ENCODE measurements at places on chromosomes 3 and 15.

GRCh38 chr15:29889542-29890329, 67.5 kb upstream of the TJP1 start:
- no peak for DNase-seq

DNA sequence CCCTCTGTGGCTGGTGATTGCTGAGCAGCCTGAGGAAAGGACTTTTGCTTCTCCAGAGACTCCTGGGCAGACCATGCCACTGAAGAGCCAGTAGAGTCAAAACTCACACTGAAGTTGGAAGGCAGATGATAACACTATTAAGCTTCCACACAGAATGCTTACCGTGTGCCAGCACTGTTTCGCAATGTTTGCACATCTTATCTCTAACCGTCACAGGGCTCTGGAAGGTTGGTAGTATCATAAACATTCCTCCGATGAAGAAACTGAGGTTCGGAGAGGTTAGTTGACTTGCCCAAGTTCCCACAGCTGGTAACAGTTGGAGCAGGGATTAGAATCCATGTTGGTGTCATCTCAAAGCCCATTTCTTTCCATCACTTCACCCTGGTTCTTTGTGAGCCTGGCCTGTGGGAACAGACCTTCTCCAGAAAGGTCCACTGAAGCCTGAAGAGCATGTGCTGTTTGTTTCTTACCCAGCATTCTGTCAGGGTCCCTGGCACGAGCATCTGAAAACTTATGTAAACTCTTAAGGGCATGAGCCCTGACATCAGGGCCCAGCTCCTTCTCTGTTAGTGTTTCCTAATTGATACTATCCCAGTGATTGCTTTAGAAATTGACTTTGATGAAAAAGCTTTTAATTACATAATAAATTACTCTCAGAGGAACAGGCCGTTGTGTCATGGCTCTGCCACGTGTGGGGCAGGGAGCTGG, 77.0 kb upstream of the PRR23C start:
- DNase-seq = peak; percentile 76

GRCh38 chr15:74263466-74263865, 27.3 kb downstream of the CCDC33 start:
- DNase-seq = no peak

DNA sequence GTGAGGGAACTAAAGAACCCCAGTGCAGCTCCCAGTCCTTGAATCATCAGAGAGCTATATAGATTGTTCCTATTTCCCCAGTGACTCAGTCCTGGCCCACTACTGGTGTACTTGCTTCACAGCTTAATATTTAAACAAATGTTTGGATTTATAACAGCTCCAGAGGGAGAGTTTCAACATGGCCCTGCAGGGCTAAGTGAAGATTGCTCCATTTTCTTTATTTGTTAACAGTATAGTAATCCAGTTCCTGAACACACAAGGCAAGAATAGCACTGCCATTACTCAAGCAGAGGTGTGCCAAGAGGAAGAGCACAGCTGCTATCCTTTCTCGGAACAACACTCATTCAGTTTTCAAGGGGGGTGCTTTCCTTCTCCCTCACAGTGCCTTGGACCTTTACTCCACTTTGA, 6.5 kb downstream of the SQOR start:
- DNase-seq = peak; percentile 74

- DNase-seq = no peak
Measured at GRCh38 chr3:161142486-161142885, 37.3 kb upstream of the B3GALNT1 start.

DNA sequence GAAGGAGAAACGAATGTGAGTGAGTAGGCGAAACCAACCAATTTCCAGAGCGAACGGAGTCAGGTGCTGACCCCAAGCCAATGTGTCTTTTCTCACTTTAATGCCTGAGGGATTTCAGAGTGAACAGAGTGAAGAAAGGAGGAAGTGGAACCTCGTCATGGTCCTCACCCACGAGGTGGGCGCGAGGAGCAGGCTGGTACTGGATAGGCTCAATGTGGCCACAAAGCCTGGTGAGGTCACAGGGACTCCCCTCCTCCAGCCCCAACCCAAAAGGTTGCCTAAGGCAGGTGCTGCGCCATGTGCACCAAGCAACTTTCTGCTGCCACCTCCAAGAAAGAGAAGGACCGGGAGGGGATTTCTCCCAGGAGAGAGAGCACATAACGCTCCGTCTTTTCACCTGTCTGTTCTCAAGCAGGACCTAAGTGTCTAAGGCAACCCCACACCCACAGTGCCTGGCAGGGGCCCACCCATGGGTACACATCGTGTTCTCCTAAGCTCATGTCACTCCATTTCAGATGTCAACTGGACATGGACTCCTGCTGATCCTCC, 3.8 kb downstream of the NRROS start:
- no peak for DNase-seq

DNA sequence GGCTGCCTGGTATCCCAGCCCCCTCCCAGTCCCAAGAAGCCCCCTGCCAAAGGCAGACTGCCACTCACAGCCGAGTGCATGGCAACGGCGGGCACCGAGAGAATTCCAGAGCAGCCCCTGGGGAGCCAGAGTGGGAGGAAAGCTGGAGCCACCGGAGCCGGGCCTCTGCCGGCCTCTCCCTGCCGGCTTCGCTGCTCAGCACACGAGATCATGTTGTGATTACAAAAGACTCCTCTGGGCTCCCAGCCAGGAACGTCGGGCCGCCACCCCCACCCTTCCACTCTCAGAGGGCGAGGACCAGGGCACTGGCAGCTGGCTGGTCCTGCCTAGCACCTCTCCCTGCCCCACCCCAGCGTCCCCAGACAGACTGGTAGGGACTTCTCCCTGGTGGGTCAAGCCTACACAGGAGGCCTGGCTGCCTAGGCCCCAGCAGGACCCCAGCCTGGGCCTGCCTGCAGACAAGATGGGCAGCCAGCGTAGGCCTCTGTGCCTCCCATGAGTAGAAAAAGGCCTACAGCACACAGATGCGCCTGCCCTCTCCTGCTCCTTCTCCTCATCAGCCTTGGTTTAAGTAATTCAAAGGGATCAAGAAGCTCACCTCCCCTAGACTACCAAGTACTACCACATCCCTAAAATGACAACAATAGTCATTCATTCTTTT, at the start of gene CCDC9B:
CCDC9B (minus strand) TSS at position 200 of the 661 bp plus-strand sequence; CDS start at position 80, 120 bp downstream.
- peak; percentile 95 for DNase-seq

GRCh38 chr3:141401573-141402475, 33.5 kb downstream of the ZBTB38 start:
- DNase-seq = no peak

GRCh38 chr3:5462086-5462485, 274.6 kb downstream of the EDEM1 start:
- DNase-seq = no peak

DNA sequence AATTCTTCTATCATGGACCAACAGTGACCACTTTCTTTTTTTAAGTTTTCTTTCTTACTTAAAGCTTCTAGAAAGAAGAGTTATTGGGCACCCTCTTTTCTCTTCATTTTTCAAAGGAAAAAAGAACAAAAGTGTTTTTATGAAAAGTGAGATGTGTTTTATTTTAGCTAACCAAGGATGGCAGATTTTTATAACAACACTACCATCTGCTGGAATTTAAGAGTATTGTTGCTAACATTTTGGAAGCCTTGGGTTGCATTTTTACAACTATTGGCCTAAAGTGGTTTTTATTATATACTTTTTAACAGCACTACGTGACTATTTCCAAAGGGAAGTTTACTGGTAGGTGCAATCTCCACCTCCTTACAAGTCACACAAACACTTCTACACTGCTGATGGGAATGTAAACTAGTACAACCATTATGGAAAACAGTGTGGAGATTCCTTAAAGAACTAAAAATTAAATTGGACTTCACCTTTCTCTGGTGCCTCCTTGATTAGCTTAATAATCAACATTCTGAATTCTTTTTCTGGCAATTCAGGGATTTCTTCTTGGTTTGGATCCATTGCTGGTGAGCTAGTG, 237.7 kb upstream of the AGTR1 start:
- DNase-seq = no peak

- DNase-seq = no peak
Measured at GRCh38 chr15:35854316-35854715, 308.4 kb upstream of the DPH6 start.

DNA sequence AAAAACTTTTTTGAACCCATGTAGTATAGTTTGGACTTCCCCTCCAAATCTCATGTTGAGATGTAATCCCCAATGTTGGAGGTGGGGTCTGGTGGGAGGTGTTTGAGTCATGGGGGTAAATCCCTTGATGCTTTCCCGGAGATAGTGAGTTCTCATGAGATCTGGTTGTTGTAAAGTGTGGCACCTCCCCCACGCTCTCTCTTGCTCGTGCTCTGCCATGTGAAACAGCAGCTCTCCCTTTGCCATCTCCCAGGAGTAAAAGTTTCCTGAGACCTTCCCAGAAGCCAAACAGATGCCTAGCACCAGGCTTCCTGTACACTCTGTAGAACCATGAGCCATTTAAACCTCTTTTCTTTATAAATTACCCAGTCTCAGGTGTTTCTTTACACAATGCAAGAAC, 16.0 kb upstream of the RNU6-1 start:
- no peak for DNase-seq

DNA sequence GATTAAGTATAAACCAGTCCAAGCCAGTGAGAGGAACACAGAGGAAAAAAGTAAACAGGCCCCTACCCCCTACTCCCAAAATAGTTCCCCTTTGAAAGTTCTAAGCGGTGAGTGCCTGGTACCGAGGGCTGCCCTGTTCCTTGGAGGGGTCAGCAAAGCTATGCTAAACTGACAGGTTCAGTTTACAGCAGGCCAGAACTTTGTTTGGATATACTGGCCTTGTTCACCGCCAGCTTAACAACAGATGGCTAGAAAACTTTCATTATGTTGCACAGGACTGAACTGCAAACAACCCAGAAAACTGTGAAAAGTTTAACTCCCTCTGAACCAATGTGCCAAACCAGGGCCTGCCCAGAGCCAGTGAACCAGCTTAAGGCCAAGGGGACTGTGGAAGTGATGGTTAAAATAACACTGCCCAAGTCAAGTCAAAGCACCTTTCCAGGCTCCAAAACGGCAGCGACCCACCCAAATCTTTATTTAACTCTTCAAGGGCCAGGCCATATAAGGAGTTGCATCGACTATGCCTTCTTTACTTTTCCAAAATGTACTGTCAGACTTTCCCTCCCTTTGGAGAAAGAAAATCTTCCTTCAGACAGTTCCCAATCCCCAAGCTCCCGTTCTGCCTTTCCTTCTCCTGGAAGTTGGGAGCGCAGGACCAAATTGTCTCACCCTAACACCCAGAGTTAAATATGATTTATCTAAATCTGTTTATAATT, 448.0 kb downstream of the FOXP1 start:
- no peak for DNase-seq

DNA sequence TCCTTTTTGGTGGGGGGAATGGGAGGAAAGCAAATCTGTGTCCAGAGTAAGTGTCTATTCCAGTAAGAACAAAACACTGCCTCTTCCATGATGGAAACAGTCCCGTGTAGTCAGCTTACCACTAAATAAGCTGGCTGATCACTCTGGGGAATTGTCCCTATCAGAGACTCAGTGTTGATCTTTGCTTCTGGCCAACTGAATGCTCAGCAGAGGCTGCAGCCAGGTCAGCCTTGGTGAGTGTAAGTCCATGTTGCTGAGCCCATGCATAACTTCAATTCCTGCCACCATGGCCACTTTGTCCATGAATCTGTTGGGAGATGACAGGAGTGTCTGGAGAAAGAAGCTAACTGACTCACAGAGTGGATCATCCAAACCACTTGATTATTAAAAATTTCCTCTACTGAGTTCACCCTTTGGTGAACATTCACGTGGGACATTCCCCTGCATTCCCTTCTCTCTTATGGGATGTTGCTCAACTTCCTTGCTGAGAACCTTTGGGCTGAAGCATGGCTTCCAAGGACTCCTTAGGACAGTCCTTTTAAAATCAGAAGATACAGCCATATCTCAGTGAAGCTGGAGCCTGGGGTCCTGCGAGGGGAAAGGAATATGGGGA, 33.9 kb upstream of the XCR1 start:
- no peak for DNase-seq

- no peak for DNase-seq
Measured at GRCh38 chr3:148218222-148218621, 479.5 kb upstream of the AGTR1 start.

DNA sequence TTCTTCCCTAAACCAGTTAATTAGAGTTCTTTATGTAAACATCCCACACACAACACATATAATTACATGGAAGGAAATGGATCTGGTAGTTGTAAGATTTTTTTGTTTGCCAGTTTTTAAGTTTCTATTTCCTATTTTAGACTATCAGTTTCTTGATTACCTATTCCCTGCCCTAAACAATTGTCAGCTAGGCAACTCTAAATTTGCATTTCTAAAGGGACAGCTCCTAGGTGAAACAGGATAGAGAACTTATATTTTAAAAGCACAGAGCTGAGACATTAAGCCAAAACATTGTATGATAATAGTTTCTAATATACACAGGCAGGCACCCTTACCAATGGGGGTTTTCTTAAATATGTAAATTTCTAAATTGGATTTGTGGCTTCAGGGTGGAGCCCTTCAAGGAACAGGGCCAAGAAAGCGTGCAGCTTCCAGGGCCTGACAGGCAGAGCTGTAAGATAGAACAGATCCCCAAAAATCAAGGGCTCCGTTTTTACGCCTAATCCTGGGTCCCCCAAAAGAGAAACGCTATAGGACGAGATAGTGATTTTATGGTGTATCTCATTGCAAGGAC, 8.9 kb downstream of the LEKR1 start:
- DNase-seq = no peak

DNA sequence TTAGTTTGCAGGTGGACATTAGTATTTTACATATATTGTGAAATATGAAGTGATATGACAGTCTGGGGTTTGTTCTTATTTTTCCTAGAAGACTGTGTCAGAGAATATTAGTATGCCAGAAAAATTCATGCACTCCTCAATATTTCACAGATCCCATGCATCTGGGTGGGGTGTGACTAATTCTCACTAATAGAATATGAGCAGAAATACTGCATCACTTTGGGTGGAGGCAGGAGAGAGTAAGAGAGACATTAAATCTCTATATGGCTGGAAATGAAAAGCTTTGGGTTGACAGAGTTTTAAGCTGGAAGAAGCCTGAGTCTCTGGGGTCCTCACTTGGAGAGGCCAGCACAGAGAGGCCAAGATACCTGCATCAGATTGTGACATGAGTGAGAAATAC, 101.3 kb upstream of the DPH6 start:
- no peak for DNase-seq

DNA sequence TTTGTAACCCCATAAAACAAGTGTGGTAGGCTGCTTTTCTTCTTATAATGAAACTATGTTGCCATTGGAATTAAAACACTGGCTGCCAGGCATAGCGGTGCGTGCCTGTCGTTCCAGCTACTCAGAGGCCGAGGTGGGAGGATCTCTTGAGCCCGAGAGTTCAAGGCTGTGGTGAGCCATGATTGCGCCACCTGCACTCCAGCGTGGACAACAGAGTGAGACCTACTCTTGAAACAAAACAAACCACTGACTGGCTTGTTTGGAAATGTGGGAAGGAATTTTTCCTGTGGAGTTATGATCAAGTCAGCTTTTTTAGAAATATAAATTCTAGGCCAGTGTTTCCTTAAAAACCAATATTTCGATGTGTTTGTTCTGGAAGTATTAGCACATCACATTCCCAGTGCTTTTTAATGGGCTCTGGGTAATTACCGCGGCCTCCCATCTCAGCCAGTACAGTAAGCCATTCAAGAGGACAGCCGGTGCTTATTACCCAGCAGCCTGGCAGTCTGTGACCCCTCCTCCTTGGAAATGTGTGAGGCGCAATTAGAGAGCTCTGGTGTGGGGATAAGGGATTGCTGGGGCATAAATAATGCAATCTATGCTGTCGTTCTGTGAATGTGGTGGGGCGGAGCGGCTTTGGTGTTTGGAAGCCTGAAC, 58.3 kb upstream of the TRAK1 start:
- DNase-seq = peak; percentile 91
